NCI-H1436 (cell line): ENCODE measurements at places on chromosomes 2 and 18.

- no peak for DNase-seq
These were observed 126.3 kb downstream of the FAM168B start for GRCh38 chr2:130966775-130967490.

- DNase-seq, result no peak
These were observed 50.0 kb downstream of the ANKMY1 start for GRCh38 chr2:240507778-240508251.

- DNase-seq, result peak; percentile 8
These were observed 35.5 kb downstream of the LIPG start for GRCh38 chr18:49597157-49597931.

DNA sequence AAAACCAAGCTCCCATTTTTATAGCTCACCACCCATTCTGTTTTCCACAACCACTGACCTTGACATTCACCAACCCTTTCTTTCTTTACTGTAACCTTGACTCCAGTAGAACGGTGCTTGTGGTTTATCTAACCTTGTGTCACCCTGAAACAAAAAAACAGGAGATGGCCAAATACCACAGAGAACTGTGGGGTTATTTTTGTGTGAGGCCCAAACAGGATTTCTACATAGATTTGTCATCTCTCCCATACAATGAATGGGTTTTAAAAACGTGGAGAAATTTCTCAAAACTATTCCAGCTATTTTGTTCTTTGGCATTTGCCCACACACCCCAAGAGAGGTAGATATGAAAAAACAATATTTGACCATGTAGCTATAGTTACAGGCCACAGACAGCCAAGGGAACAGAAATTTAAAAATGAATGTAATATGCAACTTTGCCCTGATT lies 231.3 kb upstream of the TANK start:
- no peak for DNase-seq

GRCh38 chr18:26940744-26941398 lies 75.4 kb upstream of the AQP4 start:
- DNase-seq, result no peak

GRCh38 chr2:134479696-134480330 lies 225.9 kb downstream of the MGAT5 start:
- DNase-seq, result no peak

GRCh38 chr2:43041661-43042360 lies 184.6 kb downstream of the ZFP36L2 start:
- DNase-seq, result no peak

DNA sequence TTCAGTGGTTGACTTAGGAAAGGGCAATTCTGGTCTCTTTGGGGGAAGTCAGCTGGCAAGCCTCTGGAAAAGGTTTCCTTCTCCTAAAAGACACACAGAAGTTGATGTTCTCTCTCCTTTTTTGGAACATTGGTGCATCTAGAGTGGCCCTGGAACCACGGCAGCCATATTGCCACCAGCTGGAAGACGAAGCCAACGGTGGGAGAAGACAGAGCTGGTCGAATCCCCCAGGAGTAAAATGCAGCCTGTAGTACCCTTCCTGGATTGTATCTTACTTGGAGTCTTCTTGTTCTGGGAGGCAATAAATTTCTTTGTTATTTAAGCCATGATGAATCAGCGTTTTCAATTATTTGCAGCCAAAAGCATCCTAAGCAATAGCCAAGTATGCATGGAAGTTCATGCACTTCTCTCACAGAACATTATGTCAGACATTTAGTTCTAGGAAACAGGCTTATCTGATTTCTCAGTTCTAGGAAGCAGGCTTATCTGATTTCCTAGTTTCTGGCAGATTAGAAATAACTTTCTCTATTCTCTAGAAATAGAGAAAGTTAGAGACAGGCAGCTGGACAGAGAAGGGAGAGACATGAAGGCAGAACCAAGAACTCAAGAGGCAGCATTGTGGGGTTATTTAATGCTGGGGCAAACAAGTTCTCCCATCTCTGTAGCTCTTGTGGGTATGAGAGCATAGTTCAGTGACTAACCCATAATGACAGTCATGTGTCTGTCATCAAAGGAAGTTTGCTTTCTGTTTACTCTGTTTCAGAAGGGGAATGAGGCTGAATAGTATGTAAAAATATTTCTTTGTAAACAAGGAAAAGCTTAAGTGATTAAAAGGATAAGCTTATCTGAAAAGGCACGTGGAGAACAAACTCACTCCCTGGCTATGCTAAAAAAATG lies 40.5 kb upstream of the NABP1 start:
- DNase-seq, result no peak

GRCh38 chr18:55328301-55328700 lies 259.7 kb downstream of the TCF4 start:
- DNase-seq, result no peak

GRCh38 chr2:127605691-127606263 lies 40.2 kb upstream of the GPR17 start:
- DNase-seq, result no peak

GRCh38 chr2:154132827-154133226 lies 261.1 kb downstream of the GALNT13 start:
- no peak for DNase-seq

DNA sequence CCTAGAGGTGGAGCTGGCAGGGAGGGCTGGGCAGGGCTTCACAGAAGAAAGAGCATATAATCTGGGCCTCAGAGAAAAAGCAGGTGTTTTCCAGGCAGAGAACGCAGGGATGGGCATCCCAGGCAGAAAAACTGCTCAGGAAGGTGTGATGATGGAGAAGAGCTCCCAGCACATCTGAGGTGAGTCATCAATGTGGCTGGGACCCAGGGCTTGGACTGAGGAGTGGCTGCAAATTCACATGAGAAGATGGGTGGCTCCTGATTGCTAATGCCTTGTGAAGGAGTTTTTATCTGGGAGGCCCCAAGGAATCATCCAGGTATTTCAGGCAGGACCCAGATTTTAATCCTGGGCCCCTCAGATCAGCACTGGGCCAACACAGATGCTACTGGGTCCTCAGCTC lies 10.2 kb downstream of the IL1F10 start:
- DNase-seq, result no peak

- DNase-seq, result no peak
These were observed 12.5 kb downstream of the NPC1 start for GRCh38 chr18:23573626-23574431.

GRCh38 chr2:28437918-28438317 lies 45.3 kb downstream of the FOSL2 start:
- DNase-seq, result no peak

DNA sequence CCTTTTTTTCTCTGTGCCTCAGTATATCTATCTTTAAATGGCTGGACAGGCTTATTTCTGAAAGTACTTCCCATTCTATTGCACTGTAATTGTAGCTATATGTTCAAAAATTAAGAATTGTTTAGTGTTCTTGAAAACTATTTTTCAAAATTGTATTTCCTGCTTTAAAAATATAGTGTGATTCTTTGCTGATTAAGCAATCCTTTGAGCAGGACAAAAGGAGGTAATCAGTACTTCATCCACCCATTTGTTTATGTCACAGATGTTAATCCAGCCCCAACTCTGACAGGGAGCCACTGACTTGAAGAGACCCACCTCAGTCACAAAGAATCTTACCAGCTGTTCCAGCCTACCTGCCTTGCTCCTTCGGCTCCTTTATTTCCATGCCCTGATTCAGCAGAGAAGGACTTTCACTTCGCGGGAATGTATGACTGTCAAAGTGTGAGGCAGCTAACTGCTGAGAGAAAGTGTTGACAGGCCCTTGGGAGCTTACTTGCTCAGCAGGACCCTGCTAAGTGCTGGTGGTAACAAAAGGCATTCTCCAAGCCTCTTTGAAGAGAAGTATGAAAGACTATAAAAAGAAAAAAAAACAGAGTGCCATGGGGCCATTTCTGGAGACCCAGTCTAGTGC lies 393.3 kb upstream of the CYRIA start:
- no peak for DNase-seq

DNA sequence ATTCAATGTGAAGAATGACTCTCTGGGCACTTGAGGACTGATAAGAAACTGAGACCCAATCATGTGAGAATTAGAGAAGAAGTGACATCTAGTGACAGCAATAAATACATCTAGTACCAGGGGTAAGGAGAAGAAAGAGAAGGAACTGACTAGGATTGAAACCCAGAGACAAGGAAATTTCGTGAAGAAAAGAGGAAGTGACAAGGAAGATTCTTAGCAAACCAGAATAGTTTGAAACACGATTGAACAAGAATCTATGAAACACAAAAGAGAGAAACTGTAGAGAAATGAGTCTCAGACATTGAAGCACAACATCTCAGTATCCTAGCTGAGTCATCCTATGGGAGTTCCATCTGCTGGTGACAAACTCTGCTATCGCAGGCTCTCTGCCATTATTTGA lies 571.9 kb upstream of the PKDCC start:
- DNase-seq, result no peak

- no peak for DNase-seq
These were observed 151.2 kb upstream of the NRP2 start for GRCh38 chr2:205531072-205531471.

DNA sequence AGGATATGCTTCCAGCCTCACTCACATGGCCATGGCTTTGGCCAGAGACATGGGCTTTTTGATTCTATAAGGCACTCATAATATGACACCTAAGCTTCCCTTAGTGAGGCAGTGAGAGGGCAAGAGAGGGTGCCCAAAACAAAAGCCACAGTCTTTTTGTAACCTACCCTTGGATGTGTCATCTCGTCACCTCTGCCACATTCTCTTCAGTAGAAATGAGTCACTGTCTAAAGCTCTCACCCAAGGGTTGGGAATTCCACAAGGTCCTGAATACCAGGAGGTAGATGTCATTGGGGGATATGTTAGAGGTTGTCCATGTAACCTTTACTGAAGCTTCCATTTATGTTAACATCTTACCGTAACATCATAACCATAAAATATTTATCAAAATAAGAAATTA lies 108.4 kb downstream of the ALMS1 start:
- no peak for DNase-seq

- DNase-seq, result no peak
These were observed 298.9 kb downstream of the EIPR1 start for GRCh38 chr2:3078684-3079083.

DNA sequence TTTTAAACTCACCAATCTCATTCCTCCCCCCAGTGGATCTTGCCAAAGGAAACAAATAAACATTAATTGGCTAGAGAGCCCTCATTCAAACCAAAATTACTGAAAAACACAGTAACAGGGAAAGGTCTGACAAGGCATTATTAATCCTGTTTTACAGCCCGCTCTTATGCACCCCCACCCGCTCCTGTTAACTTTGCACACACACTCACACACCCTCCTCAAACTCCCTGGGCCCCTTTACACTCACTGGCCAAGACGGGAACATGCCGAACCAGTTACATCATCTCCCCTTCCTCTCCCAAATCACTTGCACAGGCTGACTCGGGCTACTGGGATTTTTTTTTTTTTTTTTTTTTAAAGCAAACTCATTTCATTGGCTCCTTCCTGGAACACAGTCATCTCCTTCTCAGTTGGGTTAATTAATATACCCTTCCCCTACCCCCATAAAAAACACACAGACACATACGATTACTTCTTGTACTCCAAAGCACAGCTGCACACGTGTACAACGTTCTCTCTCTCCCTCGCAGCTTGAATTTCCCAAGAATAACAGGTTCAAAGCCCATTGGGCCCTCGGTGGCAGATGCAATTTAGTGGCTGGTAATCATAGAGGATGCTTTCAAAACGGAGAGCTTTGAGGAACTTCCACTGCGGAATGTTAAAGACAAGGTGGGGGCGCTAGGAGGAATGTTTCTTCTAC lies 31.8 kb downstream of the KLF7 start:
- peak; percentile 78 for DNase-seq

DNA sequence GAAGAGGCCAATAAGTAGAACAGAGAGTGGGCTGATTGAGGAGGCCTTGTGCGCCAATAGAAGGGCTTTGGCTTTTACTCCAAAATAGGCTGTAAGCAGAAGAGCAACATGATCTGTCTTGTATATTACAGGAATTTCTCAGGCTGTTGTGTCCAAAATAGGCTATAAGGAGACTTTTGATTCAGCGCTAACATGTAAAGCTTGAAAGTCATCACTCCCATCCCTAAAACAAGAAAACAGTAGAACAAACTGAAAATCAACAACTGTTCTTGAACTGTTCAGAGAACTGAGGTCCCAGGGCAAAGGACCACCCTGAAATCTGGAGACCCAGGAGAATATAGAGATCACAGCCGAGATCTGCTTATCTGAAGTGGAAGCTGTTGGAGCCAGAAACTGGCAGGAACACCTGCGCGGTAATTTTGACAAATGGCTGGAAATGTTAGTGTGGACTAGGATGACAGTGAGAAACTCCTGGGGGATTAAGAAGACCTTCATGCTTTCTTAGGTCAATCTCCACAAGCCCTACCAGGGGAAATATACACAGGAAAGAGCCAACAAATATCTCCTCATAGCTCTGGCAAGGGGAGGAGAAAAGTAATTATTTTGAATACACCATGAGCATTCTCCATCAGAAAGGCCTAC lies 258.6 kb downstream of the RBM43 start:
- DNase-seq, result no peak

GRCh38 chr2:58860586-58860985 lies 619.5 kb upstream of the FANCL start:
- no peak for DNase-seq

DNA sequence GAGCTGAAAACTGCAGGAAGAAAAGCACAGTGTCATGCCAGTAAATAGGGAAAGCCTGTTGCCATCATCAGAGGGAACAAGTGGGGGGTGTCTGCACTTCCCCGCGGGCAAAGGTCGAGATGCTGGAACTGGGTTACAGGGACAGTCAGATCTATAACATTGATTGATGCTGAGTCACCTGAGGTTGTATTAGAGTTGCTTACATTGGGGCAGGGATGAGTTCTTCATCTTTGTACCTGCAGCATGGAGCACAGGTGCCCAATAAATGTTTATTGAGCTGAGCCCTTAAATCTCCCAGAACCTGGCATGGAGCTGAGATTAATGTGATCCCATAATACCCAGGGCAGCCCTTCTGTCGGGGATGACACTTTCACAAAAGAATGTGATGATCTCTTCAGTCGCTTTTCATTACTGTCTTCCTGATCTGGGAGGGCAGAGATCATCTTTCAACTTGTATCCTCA lies 5.9 kb upstream of the RNF152 start:
- DNase-seq, result no peak

- no peak for DNase-seq
These were observed 76.7 kb downstream of the PTGR3 start for GRCh38 chr18:75132098-75132870.

- DNase-seq, result no peak
These were observed 179.1 kb downstream of the HAUS1 start for GRCh38 chr18:46283268-46283667.

GRCh38 chr2:219997341-219997851 lies 370.0 kb downstream of the SLC4A3 start:
- peak; percentile 25 for DNase-seq
